ENCODE measurements at places on chromosomes 11 and 22.

DNA sequence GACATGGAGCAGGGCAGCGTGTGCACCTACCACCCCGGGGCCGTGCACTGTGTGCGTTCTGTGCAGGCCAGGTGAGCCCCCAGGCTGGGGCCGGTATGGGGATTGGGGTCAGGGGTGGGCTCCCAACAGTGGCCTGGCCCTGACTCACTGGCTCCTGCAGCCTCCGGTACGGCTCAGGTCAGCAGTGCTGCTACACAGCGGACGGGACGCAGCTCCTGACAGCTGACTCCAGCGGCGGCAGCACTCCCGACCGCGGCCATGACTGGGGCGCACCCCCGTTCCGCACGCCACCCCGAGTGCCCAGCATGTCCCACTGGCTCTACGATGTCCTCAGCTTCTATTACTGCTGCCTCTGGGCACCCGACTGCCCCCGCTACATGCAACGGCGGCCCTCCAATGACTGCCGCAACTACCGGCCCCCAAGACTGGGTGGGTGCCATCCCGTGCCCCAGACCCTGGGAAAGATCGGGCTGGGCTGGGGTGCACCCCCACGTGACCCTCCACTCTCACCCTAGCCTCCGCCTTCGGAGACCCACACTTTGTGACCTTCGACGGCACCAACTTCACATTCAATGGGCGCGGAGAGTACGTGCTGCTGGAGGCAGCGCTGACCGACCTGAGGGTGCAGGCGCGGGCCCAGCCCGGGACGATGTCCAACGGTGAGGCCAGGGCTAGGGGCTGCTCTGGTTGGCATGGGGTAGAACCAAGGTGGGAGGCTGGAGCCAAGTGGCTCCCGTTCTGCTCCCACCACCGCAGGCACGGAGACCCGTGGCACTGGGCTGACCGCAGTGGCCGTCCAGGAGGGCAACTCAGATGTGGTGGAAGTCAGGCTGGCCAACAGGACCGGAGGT, 4.4 kb downstream of the SUSD2 start:
- no peak for DNase-seq

- DNase-seq = no peak
Measured at GRCh38 chr11:78418584-78419211, 1.1 kb upstream of the GAB2 start.

GRCh38 chr11:92644595-92645445, 324.6 kb upstream of the MTNR1B start:
- DNase-seq = no peak

DNA sequence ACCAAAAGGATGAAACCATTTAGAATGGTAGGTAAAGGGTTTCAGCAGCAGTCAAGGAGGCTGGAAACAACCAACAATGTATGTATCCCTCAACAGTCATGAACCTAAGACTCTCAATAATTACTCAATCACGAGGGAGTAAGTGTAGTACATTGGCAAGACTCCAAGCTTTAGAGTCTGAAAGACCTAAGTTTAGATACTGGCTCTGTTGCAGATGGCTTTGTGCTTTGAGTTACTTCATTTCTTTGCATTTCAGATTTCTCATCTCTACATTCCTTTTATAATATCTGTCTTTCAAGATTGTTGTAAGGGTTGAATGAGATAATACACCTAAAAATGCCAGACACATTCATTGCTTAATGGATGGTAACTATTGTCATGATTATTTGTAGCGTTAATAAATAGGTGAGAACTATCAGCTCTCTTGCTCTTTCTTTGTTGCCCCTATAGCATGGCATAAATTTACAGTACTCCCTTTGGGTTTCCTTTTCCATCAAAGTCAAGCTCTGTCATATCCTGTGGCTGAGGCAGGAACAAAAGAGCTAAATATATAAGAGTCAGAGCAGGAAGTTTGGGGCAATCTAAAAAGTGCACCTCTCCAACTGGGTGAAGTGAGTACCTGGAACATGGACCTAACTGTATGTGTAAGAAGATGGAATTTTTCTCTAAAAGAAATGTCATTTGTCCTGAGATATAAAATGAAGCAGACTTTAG, 228.2 kb upstream of the ZC3H12C start:
- DNase-seq = peak; percentile 5

DNA sequence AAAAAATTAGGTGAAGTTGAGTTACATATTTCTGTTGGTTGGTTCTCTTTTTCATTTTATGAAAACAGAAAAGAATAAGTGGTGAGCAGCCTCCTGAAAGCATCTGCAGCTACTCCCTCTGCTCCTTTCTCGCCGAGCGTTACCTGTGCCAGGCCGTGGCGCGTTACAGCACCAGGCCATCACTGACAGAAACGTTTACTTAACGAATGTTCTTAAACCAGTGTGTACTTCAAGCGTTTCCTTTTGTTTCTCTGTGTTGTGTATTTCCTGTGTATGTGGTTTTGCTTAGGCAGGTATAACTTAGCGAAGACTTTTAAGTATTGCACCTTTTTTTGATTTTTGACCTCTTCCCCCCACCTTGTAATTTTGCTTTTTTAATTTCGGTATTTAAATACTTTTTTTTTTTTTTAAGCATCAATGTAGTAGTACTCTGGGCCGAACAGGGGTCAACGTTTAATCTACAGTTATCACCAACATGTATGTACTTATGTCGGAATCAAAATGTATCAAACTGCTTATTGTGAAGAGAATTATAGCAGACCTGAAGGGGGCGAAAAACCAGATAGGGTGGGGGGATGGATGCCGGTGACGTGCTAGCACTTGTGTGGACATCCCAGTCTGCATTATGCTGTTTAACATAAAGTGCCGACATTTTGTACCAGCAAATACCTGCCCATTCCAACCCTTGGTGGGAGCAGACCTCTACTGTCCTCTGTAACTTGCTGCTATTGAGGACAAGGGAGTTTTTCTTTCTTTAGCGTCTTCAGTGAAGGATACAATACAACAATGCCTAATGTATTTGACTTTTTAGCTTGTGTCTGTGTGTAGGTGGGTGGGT, 21.6 kb upstream of the ADSL start:
- no peak for DNase-seq

- no peak for DNase-seq
Measured at GRCh38 chr22:22882033-22882717, 5.4 kb upstream of the IGLL5 start.

DNA sequence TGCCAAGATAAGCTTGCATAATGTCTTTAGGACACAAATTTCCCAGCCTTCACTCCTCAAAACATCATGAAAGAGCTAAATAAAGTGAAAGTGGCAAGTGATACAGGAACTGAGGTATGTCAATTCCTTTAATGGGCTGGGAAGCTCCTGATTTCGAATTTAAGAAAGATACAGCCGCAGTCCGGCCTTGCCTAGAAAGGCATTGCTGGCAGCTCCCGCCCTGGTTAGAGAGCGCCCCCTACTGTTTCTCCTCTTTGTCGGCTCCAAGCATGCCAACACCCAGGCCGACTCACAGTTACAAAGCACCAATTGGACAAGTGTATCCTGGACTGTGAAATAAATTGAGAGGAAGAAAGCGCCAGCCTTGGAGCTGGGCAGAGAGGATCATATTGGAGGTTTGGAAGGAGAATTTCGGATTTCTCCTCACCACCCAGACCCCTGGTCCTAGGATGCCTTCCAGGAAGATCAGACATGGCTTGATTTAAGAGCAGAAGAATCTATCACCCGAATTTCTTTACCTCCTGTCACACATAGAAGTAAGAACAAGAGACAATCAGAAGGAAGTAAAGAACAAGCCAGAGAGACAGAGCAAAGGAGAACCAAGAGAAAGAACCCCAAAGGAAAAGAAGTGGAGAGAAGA, 84.0 kb downstream of the FAM76B start:
- peak; percentile 63 for DNase-seq

DNA sequence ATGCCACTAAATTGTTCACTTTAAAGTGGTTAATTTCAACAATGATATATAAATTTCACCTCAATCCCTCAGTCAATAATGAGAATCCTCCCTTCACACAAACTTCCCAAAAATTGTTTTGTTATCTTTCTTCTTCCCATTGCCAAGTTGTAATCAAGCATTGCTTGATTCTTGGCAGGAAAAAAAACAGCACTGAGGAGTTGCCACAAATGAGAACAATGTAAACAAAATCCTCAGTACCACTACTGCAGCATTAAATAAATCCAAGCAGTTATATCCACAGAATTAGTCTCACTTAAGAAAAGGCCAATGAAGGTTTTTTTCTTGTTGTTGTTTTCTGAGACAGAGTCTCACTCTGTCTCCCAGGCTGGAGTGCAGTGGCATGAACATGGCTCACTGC, 38.2 kb downstream of the FAM168A start:
- no peak for DNase-seq

DNA sequence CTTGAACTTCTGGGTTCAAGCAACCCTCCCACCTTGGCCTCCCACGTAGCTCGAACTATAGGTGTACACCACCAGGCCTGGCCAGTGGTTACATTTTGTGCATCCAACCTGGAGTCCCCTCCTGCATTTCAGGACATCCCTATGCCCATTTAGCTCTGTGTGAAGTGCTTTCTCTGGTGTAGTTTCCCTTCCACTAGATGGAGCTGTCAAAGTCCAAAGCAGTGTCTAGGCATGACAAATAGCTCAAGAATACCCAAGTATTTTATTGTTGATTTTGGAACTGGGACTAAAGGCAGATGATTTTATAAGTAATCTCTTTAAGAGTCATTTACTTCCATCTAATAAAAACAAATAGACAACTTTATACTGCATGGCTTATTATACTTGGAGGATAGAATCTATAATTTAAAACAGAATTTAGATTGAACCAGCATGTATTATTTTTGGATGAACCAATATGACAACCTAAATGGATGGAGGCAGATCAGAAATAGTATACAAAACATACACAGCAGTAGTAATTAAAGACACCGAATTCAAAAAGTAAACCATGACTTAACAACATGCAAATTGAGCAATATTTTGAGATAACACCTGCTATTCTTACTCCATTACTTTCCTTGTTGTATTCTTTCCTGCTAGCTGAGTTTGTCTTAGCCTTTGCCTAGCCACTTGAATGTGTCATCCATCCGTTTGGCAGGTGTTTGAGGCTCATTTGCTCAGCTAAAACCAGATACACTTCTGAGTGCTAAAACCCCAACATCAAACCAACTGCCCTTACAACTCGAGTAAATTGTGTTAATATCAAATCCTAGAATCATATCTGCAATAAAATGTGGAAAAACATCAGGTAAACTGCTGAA, 37.7 kb downstream of the EIF4ENIF1 start:
- DNase-seq = peak; percentile 55

- DNase-seq = no peak
Measured at GRCh38 chr11:13091373-13091772, 82.3 kb downstream of the RASSF10 start.

GRCh38 chr11:89275966-89276365, 98.3 kb downstream of the TYR start:
- no peak for DNase-seq
